Common myeloid progenitor, CD34-positive (primary cell): ENCODE measurements at places on chromosomes 2 and 18.

DNA sequence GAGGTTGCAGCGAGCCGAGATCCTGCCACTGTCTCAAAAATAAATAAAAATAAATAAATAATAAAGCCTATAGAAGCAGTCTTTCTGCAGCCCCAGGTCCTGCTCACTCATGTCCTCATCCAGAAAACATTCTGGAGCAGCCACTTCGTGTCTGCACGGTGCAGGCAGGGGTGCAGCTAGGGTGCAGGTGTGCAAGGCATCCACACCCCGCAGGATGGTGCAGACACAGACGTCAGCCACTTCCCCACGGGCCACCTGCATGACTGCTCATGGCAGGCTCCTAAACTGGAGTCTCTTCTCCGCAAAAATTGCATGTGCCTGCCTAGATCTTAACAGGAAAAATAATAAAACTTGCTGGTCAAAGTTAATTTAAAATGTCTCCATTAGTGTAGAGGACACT, 80.2 kb upstream of the SNTG2 start:
- no peak for DNase-seq

DNA sequence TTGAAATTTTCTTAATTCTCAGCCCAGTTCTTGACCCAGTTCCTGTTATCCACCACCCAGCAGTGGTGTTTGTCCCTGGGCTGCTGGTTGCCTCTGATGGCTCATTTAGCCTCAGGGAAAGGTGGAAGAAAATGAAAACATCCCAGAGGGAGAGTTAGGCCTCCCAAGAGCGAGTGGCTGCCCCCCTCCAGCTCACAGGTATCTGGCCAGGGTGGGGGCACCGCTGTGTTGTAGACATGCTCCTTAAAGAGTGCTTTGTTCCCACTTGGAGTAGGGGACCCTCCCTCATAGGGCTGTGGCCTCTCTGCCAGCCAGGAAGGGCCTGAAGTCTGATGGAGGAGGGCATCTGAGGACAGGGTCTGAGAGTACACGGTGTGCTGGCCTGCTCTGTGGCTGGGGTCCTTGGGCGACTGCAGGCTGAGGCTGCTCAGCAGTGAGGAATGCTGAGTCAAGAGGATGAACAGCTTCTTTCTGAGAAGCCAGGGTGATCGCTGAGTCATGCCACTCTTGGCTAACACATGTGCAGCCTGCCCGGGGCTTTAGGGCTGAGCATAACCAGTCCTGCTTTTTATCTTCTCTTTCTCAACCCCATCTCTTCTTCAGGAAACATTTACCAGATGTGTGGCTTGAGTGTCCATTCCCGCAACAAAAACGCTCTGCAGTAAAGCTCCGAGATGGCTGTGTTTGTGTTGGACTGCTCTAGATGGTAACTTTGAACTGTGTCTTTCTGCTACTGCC, 72.3 kb downstream of the IL1R2 start:
- DNase-seq = peak; percentile 95

GRCh38 chr18:23302851-23303527, 150.1 kb upstream of the RIOK3 start:
- no peak for DNase-seq

DNA sequence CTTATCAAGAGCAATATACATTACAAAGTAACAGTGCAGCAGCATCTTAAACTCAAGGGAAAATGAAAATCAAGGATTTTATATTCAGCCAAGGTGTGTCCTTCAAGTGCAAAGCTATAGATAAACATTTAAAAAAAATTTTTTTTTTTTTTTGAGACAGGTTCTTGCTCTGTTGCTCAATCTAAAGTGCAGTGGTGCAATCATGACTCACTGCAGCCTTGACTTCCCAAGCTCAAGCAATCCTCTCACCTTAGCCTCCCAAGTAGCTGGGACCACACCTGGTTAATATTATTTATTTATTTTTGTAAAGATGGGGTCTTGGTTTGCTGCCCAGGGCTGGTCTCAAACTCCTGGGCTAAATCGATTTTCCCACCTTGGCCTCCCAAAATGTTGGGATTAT, 9.0 kb downstream of the CDKL4 start:
- DNase-seq = no peak

DNA sequence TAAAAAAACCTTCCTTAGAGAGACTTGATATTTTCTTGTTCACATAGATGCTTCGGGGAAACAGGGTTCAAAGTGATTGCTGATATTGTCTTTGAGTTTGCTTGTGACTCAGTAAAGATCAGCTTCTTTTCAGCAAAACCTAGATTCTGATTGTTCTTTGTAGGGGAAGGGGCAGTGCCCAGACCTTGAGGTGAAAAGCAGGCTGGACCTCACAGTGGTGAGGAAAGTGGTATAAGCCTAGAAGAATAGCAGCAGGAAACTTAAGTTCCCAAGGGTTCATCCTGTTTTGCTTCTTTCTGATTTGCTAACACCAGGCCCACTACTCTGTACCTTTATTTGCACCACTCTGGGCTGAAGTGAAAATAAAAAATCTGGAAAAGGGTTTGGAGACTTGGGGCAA, 20.9 kb downstream of the UBXN4 start:
- DNase-seq = no peak

DNA sequence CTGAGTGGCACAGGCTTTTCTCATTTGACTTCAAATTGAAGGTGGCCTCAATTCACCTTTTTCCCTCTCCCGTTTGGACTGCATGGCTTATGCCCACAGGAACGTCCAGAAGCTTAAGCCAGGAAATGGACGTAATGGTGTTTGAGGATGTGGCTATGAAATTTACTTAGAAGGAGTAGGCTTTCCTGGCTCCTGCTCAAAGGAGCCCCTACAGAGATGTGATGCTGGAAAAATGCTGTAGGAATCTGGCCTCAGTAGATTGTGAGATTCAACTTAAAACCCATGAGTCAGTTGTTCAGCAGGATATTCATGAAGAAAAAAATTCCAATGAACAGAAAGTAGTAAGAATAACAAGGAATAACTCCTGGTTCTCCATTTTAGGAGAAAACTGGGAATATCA, 129.0 kb downstream of the ICOS start:
- DNase-seq = no peak

- no peak for DNase-seq
Observed at GRCh38 chr2:190780594-190780993, 100.0 kb upstream of the GLS start.

GRCh38 chr18:27213123-27213717, 28.1 kb upstream of the CHST9 start:
- no peak for DNase-seq

- DNase-seq = no peak
Observed at GRCh38 chr2:73414696-73415095, 29.1 kb downstream of the ALMS1 start.

DNA sequence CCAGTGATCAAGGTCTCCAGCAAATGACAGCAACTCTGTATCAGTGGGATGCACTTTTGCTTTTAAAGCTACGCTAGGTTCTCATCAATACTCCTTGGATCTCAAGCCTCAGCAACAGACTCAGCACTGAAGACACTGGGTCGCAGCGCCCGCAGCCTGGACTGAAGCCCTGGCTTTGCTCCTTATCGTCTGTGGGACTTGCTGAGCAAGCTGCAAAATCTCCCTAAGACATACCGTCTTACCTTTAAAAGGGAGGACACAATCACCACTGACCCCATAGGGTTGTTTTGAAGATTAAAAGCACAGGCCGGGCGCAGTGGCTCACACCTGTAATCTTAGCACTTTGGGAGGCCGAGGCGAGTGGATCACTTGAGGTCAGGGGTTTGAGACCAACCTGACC, 8.1 kb downstream of the CYB5A start:
- DNase-seq = no peak

- no peak for DNase-seq
Observed at GRCh38 chr2:236049981-236050380, 118.2 kb downstream of the GBX2 start.

DNA sequence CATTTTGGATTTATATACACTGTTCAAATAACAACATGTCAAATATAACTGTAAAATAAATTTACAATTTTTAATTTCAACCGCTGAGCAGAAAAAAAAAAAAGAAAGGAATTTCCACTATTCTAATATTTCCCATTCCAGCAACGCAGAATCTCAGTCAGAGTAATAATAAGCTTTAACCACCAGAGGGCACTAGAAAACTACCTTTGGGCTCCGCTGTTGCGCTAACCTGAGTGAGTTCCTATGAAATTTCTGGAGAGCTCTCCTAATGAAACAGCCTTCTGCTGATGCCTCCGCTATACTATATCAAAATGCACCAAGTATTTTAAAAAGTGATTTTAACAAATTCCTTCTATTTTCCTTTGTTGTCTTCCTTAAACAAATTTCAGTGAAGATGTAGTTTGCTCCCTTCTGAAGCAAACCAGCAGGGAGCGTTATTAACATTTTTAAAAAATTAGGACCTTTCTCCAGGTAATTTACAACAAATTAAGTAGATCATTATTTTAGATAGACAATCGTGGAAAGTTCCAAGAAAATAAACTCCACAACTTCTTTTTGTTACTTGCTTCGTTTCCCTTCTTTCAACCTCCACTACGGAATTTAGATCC, 23.0 kb downstream of the ERMN start:
- peak; percentile 45 for DNase-seq

DNA sequence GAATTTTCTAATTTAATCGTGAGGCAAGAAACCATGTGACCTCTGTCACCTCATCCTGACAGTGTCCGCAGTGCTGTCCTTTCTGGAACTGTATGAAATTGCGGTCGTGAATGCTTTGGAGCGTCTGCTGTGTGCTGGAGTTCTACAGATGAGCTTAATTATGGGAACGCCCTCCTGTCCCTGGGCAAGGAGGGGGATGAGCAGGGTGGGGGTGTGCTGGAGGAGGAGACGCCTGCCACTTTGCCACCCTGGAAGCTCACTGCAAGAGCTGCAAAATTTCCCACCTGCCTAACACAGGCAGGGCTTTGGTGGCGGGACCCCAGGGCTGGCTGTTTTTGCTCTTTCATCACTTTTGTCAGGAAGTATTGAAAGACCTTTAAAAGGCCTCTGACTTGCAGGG, 6.5 kb downstream of the LPIN1 start:
- peak; percentile 38 for DNase-seq

- DNase-seq = no peak
Observed at GRCh38 chr2:185859506-185859905, 120.9 kb downstream of the FSIP2 start.

DNA sequence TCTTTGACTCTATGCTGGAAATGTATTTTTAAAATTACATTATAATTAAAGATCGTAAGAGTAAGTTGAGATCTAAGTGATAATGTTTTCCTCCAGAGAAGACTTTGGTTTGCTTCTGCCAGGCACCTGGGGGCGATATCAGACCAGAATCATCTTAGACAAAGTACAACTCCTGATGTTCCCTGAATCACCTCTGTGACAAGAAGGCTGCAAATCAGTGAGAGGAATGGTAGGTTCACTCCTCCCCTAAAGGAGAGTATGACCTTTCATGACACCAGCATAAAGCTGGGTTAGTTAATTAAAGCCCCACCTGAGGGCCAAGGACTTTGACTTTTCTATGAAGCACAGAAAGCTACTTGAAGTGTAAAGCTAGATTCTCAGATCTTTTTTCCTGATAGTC, 114.4 kb upstream of the DTNA start:
- peak; percentile 11 for DNase-seq

GRCh38 chr2:29225814-29226213, 110.6 kb downstream of the CLIP4 start:
- DNase-seq = no peak

- DNase-seq = no peak
Observed at GRCh38 chr2:202452744-202453143, 76.6 kb downstream of the BMPR2 start.

- DNase-seq = no peak
Observed at GRCh38 chr2:142300517-142300916, 169.7 kb upstream of the LRP1B start.

- DNase-seq = no peak
Observed at GRCh38 chr18:8657873-8658470, 47.4 kb upstream of the MTCL1 start.

DNA sequence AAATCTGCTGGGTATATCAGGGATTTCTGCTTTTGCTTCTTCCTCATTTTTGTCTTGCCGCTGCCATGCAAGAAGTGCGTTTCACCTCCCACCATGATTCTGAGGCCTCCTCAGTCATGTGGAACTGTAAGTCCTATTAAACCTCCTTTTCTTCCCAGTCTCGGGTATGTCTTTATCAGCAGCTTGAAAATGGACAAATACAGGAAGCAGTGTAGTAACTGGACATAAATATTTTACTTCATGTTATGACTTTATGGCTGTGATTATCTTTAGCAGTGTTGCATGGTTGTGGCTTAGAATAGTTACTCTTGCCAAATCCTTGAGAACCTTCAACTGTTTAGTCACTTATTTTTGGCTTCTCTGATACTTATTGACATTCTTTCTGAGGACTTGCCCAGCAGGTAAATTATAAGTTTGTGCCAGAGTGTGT, 66.2 kb upstream of the DLX2 start:
- peak; percentile 69 for DNase-seq

- no peak for DNase-seq
Observed at GRCh38 chr18:36350251-36350651, 52.7 kb downstream of the FHOD3 start.

DNA sequence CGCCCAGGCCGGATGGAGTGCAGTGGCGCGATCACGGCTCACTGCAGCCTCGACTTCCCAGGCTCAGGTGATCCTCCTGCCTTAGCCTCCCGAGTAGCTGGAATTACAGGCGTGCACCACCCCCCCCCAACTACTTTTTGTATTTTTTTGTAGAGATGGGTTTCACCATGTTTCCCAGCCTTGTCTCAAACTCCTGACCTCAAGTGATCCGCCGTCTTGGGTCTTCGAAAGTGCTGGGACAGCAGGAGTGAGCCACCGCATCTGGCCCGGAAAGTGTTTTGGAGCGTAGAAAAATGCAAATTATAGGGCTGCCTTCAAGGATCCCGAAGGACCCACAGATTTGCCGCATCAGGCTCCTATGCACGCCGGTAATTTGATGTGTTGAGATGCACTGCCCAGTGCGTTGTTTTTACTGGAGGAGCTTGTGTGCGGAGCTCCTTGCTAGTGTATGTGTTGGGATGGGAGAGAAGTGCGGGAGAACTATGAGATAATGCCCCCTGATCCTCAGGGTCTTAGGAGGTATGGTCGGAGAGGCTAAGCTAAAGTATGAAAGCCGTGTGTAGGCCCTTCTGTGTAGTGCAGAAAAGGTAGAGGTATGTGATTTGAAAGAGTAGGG, 1.2 kb upstream of the CLASP1 start:
- DNase-seq = peak; percentile 34
